EH (cell line): ENCODE measurements at places on chromosomes 2 and 18.

DNA sequence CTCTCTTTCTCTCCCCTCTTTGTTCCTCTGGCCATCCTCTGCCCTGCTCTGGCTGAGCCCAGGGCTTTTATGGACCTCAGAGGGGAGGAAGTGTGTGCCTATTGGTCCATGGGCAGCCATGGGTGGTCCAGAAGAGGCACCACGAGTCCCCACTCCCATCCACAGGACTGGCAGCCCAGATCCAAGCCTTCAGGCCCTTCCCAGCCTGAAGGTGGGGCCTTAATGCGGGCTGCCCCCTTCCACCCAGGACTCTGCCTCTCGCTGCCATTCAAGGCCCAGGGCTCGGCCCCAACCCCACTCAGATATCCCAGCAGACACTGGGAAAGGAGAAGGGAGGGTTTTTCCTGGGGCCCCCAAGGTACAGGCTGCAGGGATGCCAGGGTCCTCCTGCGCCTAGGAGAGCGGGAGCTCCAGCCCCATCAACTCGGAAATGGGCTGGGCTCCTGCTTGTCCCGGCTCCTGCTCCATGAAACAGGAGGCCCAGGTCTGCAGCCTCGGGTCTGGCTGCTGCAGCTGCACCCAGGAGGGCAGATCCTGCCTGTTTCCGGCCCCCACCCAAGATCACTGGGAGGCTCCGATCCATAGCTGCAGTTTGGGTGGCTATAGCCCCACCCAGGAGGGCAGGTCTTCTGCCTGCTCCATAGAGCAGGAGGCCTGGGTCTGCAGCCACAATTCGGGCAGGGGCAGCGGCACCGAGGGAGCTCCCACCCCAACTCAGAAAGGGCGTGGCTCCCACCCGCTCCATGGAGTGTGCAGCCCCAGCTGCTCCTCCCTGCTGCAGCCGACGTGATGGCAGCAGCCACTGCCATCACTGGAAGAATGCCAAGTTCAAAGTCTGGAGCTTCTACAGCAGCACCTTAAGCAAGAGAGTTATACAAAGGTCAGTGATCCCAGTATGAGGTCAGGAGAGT, 116.6 kb upstream of the RBBP8 start:
- DNase-seq, result no peak

GRCh38 chr2:217349251-217349650, 489.4 kb upstream of the TNP1 start:
- DNase-seq, result no peak

- DNase-seq, result no peak
Observed at GRCh38 chr2:65371074-65371434, 61.3 kb downstream of the SPRED2 start.

DNA sequence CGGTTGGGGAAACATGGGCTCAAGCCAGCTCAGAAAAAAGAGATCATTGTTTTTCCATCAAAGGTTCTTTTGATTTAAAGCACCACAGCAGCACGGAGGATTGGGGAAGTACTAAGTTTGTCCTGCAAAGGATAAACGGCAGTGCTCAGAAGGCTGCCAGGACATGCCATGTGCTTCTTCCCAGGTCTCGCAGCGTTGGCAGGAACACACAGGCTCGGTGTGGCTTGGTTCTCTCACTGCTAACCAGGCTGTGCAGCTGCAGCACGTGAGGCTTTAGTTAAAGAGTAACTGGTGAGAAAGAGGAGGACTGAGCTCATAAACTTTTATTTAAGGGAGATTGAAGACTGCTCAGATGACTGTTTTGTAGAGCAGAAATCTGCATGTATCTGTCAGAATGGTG, 264.3 kb downstream of the TSN start:
- no peak for DNase-seq

DNA sequence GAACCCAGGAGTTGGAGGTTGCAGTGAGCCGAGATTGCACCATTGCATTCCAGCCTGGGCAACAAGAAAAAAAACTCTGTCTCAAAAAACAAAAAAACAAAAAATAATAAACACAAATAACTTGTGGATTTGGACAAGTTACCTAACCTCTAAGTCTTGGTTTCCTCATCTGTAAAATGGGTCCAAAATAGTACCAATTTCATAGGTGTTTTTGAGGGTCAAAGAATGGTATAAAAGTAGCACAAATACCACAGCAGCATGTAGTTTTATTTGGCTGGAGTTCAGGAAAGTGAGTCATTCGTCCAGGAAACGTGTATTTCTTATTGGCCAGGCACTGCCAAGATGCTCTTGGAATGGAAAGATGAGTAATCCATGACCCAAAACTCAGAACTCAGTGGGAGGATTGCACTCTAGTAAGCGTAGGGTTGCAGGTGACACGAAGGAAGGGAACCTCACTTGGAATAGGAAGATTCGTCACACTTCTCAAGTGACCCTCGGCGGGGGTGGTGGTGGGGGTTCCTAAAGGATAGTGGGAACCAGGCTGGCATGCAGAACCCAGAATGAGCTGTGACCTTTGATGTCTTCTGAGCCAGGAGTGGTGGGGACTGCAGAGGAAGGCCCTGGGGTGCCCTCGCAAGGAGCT, 24.4 kb downstream of the GRHL1 start:
- peak; percentile 97 for DNase-seq

DNA sequence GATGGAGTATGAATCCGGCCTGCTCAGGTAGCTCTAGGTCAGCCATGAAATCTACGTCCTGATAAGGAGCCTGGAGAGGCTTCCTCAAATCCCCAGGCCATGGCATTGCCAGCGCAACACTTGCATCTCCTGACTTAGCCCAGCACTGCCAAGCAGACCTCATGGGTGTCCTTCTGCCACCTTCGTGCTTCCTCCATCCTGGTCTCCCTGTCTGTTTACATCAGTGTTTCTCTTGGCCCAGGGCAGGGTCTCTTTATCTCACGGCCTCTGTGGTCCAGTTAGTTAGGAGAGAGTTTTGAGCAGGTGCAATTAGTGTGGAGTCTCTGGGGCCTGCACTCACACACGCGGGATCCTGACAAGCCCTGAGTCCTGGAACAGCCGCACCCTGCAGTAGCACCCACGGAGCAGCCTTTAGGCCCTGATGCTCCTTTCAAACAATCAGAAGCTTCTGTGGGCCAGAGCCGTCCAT, 193.1 kb upstream of the ARL4C start:
- no peak for DNase-seq

- peak; percentile 27 for DNase-seq
Observed at GRCh38 chr18:2407961-2408360, 163.3 kb downstream of the METTL4 start.

- DNase-seq, result no peak
Observed at GRCh38 chr2:88950010-88950409, 258.5 kb downstream of the RPIA start.

DNA sequence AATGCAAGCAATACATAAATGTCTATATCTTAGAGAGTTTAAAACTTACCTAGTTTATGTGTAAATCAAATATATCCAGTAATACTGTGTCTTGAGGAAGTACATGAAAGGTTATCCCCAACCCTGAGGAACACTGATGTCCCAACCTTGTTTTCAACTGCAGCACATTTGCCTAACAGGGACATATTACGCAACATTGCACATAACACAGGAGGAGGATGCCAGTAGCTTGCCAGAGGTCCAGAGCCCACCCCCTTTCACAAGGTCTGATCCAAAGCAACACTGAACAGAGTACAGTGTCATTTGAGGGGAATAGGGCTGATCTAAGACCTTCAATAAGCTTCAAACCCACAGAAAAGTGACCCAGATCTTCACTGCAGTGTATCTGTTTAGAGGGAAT, 678.5 kb downstream of the ARHGAP15 start:
- DNase-seq, result peak; percentile 15

- no peak for DNase-seq
Observed at GRCh38 chr2:129070663-129071062, 752.0 kb upstream of the HS6ST1 start.

DNA sequence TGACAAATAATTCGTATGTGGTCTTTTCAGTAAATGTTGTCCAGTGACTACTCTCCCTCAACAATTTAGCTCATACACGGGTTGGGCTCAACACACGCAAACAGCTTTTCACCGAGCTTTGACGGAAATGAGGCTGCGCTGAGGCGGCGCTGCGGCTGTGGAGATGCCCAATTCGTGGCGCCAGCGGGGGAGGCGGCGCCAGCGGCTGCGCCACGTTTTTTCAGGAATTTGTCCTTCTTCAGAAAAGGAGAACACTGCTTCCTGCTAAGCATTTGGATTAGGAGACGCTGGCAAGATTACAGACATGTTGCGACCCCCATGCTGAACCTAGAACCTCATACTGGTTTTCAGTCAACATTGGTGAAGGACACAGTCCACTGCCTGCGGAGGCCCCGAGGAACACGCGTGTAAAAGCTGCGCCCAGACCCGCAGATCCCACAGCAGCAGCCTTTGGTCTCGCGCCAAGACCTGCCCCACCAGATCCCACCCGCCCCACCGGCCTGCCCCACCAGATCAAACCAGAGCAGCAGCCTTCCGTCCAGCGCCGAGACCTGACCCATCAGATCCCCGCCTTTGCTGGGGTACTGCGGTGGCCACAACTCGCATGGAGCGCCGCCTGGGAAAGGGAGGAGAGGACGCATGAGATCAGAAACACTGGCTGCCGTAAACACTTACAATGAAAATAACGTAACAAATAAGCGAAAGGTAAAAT, 173.8 kb downstream of the TMEM18 start:
- DNase-seq, result no peak
